ENCODE measurements at places on chromosomes 4 and X.

- DNase-seq: no peak
Observed at GRCh38 chr4:142474398-142475087, 371.6 kb downstream of the INPP4B start.

GRCh38 chr4:139607502-139608060 lies 51.6 kb upstream of the SETD7 start:
- DNase-seq: no peak

GRCh38 chr4:5399790-5400421 lies 308.5 kb downstream of the EVC2 start:
- DNase-seq: peak; percentile 3

DNA sequence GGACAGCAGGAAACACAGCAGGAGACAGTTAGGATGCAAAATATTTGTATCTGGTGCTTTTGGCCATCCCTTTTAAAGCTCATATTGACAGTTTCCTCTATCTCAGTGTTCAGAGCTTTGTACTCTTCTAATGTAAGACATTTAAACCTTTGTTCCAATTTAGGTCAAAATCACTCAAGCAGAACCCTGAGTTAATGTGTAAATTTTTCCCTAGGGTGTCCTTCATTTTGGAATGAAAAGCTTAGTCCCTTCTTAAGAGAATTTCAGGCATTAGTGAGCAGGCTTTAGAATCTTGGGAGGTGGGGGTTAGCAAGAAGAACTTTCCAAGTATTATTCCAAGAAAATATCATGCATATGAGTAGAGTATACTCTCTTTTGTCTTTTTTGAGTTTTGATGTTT lies 188.7 kb downstream of the GBA3 start:
- DNase-seq: no peak

DNA sequence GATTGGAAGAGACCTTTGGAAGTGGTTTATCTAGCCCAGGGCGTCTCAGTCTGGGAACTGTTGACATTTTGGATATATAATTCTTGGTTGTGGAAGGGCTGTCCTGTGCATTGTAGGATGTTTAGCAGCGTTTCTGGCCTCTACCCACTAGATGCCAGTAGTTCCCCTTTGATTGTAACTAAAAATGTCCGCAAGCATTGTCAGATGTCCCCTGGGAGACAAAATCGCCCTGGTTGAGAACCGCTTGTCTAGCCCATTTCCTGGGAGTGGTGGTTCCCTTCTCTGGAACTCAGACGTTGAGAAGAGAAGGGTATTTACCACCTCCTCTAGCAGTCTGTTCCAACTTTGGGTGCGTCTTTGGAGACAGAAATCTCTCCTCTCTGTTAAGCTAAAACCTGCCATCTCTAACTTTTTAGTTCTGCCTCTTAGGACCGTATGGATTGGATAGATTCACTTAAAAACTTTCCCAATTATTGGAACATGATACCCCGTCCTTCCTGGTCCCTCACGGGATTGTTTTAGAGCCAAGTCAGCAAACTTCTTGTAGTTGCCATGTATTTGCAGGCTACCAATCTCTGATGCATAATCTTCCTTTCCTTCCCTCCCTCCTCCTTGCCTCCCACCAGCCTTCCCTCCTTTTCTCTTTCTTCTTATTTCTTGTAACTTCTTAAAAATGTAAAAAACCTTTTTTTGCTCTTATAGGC lies 13.9 kb downstream of the TMEM165 start:
- DNase-seq: peak; percentile 12
